ENCODE measurements at places on chromosomes 2 and 18. TPM values are rescaled to one million over a fixed set of nuclear protein-coding genes. Genes with fewer than 3 reads are reported as not detected.

DNA sequence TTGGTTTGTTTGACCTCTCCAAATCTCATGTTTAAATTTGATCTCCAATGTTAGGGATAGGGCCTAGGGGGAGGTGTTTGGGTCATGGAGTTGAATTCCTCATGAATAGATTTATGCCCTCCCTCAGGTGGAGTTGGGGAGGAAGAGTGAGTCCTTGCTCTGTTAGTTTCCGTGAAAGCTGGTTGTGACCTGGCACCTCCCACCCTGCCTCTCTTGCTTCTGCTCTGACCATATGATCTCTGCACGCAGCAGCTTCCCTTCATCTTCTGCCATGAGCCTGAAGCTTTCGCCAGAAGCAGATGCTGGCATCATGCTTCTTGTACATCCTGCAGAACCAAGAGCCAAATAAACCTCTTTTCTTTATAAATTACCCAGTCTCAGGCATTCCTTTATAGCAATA, 231.6 kb upstream of the ERBB4 start:
- no peak for DNase-seq

DNA sequence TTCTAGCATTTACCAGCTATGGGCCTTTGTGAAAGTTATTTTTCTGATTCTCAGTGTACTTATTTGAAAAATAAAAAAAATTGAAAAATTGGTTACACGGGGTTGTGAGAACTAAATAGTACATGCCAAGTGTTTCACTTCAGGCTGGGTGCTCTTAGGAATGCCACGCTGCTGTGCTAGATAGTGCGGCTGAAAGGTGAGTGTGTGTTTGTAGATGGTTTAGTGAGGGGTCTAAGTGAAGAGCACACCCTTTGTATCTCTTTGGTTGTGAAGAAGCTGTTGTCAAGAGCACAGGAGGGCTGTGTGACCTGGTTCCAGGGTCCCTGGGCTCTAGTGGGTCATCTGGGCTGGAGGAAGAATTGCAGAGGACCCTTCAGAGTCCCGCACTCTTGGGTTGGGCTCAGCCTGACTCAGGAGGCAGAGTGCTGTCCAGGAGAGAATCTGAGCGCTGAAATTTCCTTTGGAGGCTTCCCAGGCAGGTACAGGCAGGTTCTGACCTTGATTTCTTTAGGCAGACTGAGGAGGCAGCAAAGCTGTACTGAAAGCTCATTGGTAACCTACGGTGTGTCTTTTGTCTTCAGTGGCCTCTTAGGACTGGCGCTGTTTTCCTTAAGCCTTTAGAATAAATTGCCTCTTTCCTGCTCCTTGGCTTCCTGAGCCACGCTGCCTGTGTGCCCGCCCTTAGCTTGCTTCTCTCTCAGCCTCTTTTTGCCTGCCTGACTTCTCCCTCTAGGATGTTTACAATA, 44.4 kb downstream of the MAP4K4 start:
- no peak for DNase-seq

DNA sequence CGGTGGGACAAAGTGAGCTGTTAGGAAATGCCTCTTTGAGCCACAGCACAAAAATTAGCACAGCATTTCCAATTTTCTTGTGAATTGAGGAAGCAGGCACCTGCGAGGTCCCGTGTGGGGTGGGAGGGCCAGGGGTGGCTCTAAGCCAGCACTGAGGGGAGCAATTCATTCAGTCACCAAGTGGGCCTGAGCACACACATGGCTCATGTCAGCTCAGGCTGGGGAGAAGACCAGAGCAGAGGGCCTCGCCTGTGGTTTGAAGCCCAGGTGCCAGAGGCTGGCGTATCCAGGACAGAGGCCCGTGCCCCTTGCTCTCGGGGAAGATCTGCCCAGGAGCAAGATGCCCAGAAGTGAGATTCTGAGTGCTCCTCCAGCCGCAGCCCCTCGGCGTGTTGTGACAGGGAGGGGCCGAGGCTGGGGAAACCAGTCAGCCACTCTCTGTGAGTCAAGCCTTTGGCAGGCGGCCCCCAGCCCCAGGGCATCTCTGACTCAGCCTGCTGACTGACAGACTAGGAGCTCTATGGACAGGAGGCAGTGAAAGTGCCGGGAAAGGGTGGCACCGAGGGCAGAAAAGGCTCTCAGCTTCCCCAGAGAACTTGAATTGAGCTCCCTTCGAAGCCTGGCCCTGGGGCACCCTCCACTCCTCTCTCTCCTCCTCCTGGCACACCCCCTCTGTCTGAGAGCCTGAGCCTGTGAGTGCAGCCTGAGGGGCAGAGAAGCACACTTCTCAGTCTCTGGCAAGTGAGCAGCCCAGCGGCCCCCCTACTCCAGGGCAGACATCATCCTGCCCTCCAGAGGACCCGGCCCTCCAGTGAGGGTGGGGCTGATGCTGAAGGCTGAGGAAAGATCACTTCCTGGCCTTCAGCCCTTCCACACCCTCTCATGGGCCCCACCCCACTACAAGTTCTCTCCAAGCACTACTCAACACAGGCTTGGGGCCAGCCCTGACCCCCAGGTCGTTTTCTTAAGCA, 32.3 kb downstream of the CYP26B1 start:
- DNase-seq: no peak

DNA sequence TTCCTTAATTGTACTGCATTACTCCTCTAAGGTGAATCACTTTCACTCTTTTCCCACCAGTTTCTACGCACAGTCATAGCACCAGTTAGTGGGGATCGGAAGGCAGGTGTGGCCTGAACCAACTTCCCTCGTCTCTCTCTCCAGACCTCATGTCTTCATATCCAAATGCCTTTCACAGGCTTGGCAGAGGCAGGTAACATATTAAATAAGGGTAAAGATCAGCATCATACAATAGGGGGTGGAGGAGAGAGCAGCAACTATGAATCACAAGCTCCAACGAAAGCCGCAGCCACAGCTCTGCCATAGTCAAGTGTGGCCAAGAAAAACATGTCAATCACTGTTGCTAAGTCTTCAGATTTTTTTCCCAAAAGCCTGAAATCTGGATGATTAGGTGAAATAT, 40.3 kb downstream of the AP1S3 start:
- no peak for DNase-seq

GRCh38 chr2:112542984-112543661, 858 bp downstream of the POLR1B start:
- no peak for DNase-seq

DNA sequence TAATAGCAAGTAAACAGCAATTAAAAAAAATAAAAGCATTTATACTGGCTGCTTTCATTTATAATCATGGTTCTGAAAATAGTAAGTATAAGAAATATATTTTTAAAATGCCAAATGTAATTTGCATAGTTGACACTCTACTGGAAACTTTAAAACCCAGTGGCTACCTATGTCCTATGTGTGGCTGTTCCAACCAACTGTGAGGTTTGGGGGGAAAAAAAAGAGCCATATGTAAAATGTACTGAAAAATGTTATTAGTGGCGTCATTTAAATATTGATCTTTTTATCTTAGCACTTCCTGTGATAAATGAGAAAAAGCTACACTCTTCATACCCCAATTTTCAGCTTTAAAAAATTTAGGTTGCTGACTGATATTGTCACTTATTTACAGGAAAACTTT, 270.7 kb downstream of the TCF4 start:
- no peak for DNase-seq

The ALKAL2 gene
- 0.18 TPM for total RNA-seq

The ANKAR gene
- total RNA-seq: 4.2 TPM

The ITGA4 gene
- total RNA-seq: 118 TPM

Measured in activated T-helper 1 cell treated with anti-CD3 and anti-CD28 coated beads, Interleukin-12 subunit alpha, Interleukin-12 subunit beta, Interleukin-2, Interleukin-4 antibody, amounts not matched to agents 30 ng/mL and 10 ng/mL and 1 ng/mL, durations not matched to agents 14 hours and 24 hours and 36 hours (primary cell).